ENCODE measurements at places on chromosomes 6 and 20.

GRCh38 chr6:137193256-137194070 lies 20.0 kb upstream of the IL22RA2 start:
- no peak for DNase-seq

GRCh38 chr6:816510-817084 lies 123.7 kb upstream of the EXOC2 start:
- peak; percentile 35 for DNase-seq

DNA sequence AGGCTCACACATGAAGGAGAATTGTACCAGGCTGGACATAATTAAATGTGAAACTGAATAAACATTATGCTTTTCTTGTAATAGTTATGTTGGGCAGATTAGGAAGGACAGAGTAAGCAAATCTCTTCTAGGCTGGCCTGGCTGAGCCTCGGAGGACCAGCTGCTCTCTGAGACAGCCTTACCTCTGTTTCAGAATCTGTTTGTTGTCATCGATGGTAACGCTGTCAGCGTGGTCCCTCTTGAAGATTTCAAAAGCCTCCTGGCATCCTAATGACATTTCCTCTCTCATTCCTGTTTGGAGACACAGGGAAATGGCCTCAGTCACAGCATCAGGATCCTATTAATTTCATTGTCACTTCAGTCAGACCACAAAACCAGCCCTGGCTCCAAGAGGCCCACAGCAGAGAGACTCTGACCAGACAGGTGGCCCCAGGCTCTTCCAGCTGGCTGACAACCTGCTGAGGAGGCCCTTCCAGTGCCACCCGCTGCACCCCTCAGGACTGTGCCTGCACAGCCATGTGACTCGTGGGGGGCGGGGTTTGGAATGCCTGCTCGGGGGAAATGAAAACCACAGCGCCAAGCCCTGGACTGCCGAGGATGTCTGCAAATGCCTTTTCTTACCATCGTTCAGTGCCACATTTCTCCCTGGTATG lies 108.5 kb upstream of the KCNK16 start:
- no peak for DNase-seq

DNA sequence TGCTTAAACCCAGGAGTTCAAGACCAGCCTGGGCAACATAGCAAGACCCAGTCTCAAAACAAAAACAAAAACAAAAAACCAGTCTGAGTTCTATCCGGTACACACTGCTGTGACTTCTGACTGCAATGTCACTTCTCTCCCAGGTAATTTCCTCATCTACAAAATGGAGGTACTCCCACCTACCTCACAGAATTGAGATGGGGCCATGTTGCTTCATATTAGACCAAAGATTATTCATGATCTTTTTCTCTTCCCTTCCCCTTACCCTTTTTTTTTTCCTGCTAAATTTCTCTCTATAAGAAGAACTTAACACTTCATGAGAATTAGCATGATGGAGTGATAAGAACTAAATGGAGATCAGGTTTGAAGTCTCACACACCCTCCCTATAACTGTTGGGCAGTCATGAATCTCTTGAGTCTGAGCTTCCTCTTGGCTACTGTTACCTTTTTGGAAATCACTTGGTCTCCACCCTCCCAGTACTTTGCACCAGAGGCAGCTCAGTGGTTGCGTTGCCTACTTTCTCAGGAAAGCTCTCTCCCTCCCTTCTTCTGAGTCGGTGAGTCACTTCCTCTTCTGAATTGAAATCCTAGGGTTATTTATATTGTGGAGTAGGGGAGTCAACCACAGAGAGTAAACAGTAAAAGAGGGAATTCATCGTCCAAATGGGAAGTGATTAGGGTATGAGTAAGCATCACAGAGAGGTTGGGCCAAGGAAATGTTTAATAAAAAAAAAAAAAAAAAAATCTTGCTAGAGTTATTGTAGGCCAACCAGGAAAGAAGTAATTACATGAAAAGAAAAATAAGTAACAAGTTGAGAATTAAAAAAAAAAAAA lies 59.9 kb upstream of the MAP7 start:
- DNase-seq, result no peak

DNA sequence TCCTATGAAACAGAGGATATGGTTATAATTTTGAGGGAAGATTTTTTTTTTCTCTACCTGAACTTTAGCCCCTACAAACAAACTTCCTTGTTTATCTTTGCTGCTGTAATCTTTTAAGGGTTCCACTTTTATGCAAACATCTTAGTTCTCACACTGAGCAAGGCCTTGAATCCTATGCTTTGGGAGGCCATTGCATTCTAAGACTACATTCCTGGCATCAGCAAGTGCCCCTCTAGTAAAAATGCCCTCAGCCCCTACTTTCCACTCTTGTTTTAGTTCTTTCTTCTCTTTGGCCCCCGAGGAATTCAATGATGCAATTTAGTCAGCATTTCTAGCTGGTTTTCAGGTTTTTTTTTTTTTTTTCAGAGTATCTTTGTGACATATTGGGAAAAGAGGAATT lies 8.1 kb upstream of the AHI1 start:
- no peak for DNase-seq
